Transverse colon (tissue), 4 donors: ENCODE measurements at places on chromosomes 16 and 17. TPM values are rescaled to one million over a fixed set of nuclear protein-coding genes. Genes with fewer than 3 reads are reported as not detected.

The UBALD2 gene
- total RNA-seq, result 30.0 TPM

The KRT40 gene
- not detected for total RNA-seq

The KRTAP17-1 gene
- not detected for total RNA-seq

The PRRT2 gene
- 6.0 TPM for total RNA-seq

The TPSG1 gene
- total RNA-seq, result 20.9 TPM

The TMEM114 gene
- not detected for total RNA-seq

The TOX3 gene
- 32.6 TPM for total RNA-seq

The CCL17 gene
- not detected for total RNA-seq

The KRTAP4-1 gene
- total RNA-seq, result 0.82 TPM

The ABCC12 gene
- total RNA-seq, result not detected

The TPSAB1 gene
- total RNA-seq, result 27.9 TPM

The NACA2 gene
- total RNA-seq, result not detected
